ENCODE measurements at places on chromosomes 6 and 20.
A peak's percentile ranks its signal among the peaks of the same experiment; 100 is the strongest.

GRCh38 chr6:122747573-122747972, 31.9 kb upstream of the FABP7 start:
- DNase-seq, result no peak

GRCh38 chr6:52377538-52378221, 15.7 kb downstream of the PAQR8 start:
- no peak for DNase-seq

- no peak for DNase-seq
Measured at GRCh38 chr20:19781235-19781634, 23.2 kb downstream of the RIN2 start.

GRCh38 chr6:13383328-13384163, 55.2 kb upstream of the TBC1D7 start:
- DNase-seq, result no peak

GRCh38 chr20:61698598-61699494, 366.8 kb downstream of the TAF4 start:
- no peak for DNase-seq

GRCh38 chr20:41462372-41463161, 95.9 kb upstream of the EMILIN3 start:
- no peak for DNase-seq

- DNase-seq, result no peak
Measured at GRCh38 chr6:15131234-15131633, 114.6 kb upstream of the JARID2 start.

GRCh38 chr6:113416170-113416569, 441.0 kb upstream of the MARCKS start:
- DNase-seq, result no peak

- no peak for DNase-seq
Measured at GRCh38 chr20:7691647-7692269, 248.5 kb downstream of the HAO1 start.

GRCh38 chr6:20238688-20239587, 26.7 kb upstream of the MBOAT1 start:
- DNase-seq, result no peak

GRCh38 chr20:51404297-51405060, 138.0 kb downstream of the NFATC2 start:
- no peak for DNase-seq

DNA sequence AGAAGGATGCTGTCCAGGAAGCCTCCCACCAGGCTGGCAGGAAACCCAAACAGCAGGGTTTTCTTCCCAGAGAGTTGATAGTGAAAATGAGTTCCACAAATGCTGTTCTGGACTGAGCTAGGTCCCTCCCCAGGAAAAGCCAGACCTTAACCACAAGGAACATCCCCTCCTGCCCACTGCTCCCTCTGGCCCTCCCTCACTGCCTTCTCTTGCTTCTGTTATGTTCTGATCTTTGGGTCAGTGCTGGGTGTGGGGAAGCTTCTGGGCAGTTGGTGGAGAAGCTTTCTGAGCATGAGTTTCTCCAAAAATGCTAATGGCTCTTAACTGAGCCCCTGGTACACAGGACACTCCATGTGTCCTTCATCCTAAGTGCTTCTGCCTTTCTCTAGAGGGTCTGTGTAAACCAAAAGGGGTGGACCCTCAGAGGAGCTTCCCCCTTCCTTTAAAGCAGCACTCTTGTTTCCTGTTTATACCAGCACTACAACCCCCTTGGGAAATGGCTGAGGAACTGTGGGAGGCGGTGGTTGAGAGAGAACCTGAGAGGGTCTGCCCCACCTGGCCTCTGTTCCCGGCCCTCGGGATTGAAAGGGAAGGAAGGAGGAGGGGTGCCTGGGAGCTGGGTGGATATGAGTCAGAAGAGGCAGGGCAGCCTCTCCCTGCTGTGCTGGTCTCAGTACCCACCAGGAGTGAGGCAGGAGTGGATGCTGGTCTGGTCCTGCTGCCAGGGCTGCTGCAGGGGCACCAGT, 42.0 kb downstream of the CDS2 start:
- DNase-seq, result peak; percentile 77

DNA sequence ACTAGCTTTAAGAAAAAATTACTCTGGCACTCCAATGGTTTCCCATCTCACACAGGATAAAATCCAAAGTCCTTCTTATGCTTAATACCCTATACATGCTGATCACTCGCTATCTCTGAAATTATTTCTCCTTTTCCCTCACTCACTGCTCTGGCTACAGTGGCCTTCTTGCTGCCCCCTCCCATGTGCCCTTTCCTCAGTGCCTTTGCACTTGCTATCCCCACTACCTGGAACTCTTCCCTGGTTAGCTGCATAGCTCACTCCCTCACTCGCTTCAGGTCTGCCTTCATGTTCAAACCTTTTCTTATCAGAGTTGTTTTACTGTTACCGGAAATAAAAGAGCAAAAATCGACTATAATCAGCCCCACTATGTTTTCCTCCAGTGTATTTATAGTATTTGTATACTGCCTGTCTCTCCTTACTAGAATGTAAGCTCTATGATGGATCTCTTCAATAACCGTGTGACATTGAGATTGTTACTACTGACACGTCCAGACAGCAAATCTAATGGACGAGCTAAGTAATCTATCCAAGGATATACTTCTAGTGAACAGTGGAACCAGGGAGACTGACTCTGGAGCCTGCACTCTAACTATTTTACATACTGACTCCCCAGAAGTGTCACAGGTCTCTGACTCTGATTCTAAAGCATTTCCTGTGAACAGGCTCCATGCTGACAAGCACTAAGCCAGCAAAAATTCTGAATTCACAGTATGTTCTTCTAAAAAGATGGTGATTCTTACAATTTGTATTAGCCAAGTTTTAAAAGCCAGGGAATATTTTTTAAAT, 25.1 kb downstream of the FKBP5 start:
- DNase-seq, result no peak

DNA sequence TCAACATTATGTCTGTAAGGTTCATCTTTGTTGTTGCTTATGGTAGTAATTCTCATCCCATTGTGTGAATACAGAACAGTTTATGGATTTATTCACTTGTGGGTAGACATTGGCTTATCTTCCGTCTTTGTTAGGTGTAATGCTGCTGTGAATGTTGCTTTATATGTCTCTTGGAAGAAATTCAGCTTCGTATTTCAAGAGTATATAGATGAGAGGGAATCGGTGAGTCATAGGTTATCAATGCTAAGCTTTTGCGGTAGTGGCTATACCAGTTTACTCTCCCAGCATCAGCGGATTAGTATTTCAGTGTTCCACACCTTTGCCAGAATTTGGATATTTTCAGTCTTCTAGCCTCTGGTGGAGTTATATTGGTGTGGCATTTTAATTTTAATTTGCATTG, 77.8 kb downstream of the ZFAND3 start:
- DNase-seq, result no peak

DNA sequence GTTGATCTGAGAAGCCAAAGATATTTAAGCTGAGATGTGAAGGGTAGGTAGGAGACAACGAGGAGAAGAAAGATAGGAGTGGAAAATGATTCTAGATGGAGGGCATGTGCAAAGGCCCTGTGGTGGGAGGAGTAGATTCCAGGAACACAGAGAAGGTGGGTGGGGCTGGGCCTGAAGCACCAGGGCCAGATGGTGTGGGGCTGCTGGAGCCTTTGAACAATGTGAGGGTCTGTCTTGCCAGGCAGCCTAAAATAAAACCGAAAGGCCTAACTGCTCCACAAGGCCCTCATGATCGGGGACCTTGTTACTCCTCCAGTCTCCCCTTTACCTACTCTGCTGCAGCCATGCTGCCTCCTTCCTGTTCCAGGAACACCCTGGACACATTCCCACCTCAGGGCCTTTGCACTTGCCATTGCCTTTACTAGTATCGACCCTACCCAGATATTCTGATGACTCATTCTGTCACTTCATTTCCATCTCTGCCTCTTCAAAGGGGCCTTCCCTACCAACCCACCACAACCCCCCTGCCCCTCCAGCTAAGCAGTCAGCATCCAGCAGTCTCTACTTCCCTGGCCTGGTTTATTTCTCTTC, 20.0 kb downstream of the FAM110A start:
- DNase-seq, result no peak

GRCh38 chr6:41894366-41895299, 542 bp downstream of the USP49 start:
- peak; percentile 36 for DNase-seq

GRCh38 chr20:2210646-2211552, 84.9 kb upstream of the TGM3 start:
- no peak for DNase-seq

GRCh38 chr6:1917626-1918371, 308.1 kb downstream of the FOXC1 start:
- DNase-seq, result peak; percentile 12

DNA sequence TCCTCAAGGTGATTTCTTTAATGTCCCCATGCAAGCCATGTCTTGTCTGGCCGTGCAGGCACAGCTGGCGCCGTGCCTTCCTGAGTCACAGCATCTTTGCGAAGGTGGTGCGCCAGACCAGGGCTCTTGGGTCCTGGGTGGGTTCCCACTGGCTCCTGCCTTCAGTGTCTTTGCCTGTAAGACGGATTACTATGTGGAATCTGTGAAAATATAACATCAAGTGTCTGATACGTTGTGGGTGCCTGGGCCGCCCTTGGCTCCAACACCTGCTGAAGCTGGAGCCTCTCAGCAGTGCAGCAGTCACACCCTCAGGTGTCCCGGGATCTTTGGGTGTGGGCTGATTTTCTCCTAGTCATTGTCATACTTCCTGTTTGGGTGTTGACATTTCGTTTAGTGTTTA, 3.2 kb downstream of the OSBPL2 start:
- DNase-seq, result no peak

GRCh38 chr6:163423696-163424095, 9.2 kb downstream of the QKI start:
- no peak for DNase-seq

GRCh38 chr6:147567141-147567805, 58.8 kb downstream of the SAMD5 start:
- DNase-seq, result no peak

DNA sequence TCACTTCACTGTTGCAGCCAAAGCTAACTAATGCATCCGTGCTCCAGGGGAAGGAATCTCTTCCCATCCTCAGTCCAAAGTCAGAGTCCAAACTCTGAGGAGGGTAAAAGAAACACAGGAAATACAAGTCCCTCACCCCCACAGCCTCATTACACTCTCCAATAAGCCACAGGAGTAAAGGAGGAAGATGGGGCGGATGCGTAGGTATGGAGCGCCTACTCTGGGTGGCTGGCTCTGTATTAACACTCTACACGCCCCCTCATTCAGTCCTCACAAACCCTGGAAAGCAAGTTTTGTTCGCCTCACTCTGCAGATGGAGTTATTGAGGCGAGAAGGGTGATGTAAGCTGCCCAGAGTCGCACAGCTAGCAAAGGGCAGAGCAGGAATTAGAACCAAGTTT, 242.9 kb downstream of the NRN1 start:
- DNase-seq, result no peak

GRCh38 chr20:11012975-11013374, 339.2 kb upstream of the JAG1 start:
- DNase-seq, result no peak

- DNase-seq, result no peak
Measured at GRCh38 chr20:16748308-16748900, at the start of gene OTOR. OTOR (plus strand) TSS chr20:16748358; CDS start chr20:16748402, 44 bp downstream.

- DNase-seq, result no peak
Measured at GRCh38 chr6:39273406-39273821, 40.8 kb downstream of the KCNK17 start.

GRCh38 chr6:52301326-52301725, 16.8 kb upstream of the MCM3 start:
- no peak for DNase-seq

GRCh38 chr6:142537612-142538478, 236.0 kb downstream of the ADGRG6 start:
- DNase-seq, result no peak

GRCh38 chr6:4931530-4932227, 72.2 kb downstream of the RPP40 start:
- DNase-seq, result no peak

DNA sequence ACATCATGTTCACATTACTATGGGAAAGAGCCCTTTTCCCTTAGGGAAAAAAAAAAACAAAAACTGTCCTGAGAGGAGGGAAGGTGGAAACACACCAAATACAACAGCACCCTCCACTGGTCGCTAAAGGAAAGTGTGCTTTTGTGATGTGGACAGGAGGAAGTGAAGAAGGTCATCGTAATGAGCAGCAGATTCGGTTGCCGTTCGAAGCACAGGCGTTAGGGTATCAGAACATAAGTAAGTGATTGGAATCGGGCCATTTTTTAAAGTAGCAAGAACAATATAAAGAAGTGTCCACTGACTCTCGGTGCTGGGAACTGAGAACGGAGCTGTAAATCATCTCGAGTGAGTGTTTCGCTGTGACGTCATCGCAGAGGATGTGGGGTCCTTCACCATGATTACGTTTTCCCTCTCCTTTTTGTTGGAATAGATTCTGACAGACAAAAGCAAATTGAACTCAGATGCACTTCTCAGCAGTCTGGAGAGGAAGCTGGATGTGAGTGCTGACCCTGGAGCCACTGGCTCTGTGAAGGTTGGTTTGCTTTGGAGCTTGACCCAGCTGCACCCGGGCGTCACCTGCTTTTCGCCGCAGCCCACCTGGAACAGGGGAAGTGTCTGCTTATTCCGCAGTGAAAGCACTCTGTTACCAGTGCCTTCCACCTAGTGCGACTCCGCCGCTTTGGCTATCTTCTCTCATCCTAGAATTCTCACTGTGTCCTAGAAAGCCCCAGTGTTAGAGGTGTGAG, 203.6 kb upstream of the GMDS start:
- DNase-seq, result peak; percentile 12

- DNase-seq, result no peak
Measured at GRCh38 chr20:59010321-59010994, 3.4 kb upstream of the CTSZ start.

DNA sequence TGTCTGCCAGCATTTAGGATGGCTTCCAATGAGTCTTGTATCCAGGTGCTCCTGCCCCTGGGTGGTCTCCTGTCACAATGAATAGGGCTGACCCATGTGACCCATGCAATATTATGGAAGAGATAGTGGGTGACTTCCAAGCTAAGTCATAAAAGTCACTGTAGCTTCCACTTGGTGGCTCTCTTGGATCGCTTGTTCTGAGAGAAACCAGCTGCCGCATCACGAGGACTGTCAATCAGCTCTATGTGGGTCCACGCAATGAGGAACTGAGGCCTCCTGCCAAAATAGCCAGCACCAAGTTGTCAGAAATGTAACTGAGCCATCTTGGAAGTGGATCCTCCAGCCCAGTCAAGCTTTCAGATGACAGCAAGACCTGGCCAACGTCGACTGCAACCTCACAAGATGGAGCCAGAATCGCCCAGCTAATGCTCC, 14.9 kb upstream of the MATN4 start:
- DNase-seq, result no peak

- DNase-seq, result no peak
Measured at GRCh38 chr6:38153798-38154345, 334.3 kb downstream of the ZFAND3 start.

GRCh38 chr6:23589811-23590210, 536.2 kb upstream of the NRSN1 start:
- DNase-seq, result no peak

DNA sequence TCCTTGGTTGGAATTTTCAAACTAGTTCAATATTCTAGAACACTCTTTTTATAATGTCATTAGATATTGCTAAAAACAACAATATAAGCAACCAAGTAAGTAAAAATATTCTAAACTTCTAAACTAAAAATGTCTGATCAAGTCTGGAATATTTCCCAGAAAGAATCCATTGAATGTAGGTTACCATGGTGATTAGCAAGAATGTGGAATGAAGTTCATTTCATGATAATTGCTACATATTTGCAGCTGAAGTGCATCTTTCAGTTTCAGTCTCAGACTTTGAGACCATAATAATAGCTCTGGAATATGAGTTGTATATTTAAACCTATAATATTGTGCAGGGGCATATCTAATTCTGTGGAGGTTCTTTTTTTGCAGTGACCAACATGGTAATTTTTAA, 61.0 kb upstream of the NKAIN2 start:
- DNase-seq, result no peak
